ENCODE measurements at places on chromosomes 4 and X.

GRCh38 chr4:137474711-137475301, 57.5 kb downstream of the PCDH18 start:
- no peak for DNase-seq

DNA sequence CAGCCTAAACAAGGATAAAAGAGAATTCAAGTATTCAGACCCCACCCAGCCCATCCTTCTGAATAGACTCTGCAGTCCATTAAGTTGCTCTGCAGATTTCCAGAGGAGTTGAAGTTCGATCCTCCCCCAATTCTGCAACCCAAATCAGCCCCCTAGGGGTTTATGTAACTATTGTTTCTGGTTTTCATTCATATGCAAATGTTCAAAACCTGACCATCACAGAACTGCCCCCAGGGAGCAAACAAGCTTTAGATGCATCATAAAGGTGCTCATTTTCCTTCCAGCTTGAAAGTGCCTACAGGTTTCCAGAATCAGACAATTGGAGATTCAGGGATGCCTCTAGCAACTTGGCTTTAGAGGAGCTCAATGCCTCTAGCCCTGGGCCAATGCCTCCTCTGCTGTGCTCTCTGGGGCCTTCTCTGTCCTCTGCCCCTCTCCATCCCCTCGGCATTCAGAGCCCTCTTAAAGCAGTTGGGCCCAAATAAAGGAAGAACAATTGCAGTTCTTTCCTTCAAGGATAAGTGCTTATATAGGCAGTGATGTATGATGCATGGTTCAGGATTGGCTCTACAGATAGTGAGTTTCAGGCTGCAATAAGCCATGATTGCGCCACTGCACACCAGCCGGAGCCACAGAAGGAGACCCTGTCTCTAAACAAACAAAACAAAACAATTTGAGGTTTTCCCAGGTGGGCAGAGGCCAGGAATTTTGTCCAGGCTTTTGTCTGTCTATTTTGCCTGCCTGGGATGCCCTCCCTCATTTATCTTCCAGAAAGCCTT, 23.5 kb upstream of the SPINK2 start:
- no peak for DNase-seq

DNA sequence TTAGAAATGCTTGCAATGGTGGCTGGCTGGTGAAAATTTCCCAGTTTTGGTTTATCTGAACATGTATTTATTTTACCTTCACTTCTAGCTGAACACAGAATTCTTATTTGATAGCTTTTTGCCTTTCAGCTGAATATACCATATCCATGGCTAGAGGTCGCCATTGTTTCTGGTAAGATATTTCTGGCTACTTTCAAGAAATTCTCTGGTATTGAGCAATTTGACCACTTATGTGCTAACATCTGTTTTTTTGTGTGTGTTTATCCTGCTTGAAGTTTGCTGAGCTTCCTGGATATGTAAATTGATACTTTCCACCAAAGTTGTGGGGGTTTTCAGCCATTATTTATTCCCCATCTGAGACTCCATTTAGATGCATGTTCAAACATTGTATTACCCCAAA, 75.4 kb downstream of the FBXW7 start:
- peak; percentile 68 for DNase-seq

DNA sequence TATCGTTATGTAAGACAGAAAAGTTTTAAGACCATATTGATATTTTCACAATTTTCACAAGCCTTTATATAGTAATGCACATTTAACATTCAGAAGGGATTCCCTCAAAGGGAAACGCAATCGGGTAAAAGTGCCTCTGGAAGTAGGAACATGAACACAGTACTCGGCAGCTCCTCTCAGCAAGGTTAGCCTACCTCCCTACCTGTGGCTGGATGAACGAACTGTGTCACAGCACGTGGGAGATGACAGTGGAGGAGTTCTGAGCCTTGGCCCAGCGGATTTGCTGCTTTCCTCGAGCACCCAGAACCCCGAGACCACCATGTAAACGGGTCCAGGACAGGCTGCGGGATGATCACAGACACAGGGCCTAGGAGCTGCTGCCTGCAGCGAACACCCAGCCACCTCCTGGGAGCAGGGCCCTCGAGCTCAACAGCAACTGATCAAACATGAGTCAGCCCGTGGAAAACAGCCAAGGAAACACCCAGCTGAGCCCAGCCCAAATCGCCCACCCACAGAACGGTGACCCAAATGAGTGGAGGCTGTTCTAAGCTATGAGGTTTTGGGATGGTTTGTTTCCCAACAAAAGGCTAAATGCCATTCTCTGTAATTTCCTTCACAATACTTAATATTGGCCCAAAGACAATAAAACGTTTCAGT, 30.4 kb downstream of the FAT1 start:
- DNase-seq: no peak

GRCh38 chr4:114875630-114876029, 237.8 kb downstream of the NDST4 start:
- no peak for DNase-seq

GRCh38 chr4:38209654-38210053, 249.5 kb downstream of the PTTG2 start:
- no peak for DNase-seq

DNA sequence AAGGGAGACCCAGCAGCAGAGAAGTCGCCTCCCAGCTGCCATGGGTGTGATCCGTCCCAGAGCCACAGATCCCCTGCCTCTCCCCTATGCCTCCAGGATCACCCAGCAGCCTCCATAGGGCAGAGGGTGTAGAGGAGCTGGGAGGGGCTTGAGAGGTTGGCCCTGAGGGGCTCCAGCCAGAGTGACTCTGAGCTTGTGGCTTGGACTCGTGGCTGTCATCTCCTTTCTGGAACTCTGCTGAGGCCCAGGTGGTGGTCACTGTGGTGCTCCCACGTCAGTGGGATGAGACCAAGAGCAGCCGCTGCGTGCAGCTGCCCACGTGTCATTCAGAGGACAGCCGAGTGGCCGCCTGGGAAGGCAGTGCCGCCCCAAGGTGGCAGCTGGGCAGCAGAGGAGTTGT, 4.2 kb downstream of the TACC3 start:
- DNase-seq: no peak

- DNase-seq: no peak
Observed at GRCh38 chrX:153905481-153906095, 1.1 kb downstream of the AVPR2 start.

- DNase-seq: no peak
Observed at GRCh38 chr4:71254451-71255012, 84.3 kb upstream of the SLC4A4 start.

- DNase-seq: no peak
Observed at GRCh38 chr4:169540774-169541173, 71.6 kb downstream of the NEK1 start.

DNA sequence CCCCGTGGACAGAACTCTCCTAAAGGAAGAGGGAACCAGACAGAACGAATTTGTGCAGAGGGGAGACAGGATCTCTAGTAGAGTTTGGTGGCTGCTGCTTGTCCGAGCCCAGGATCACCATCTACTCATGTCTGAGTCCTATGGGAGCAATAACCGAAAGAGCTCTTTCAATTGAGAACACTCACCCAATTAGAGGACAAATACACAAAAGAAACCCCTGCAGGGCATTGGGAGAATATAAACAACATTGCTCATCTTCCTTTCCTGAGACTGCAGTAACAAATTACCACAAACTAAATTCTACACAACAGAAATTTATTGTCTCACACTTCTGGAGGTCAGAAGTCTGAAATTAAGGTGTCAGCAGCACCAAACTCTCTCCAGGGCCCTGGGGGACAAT, 65.6 kb downstream of the SPINK2 start:
- DNase-seq: peak; percentile 53

DNA sequence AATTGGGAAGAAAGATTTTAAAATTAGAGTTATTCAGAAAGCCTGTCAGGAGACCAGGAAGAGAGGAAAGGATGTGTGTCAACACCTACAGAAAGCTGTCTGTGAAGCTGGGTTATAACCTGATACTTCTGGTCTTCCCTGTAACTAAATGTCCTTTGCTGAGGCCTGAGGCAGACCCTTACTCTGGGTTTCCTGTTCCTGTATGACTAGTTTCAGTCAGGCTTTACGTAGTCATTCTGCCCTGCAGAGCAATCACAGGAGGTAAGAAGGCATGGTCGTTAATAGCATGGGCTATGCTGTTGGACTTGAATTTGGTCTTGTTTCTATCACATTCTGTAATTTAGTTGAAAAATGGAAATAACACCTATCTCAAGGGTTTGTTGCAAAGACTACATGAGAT, 110.5 kb upstream of the IGFBP7 start:
- no peak for DNase-seq

- no peak for DNase-seq
Observed at GRCh38 chr4:47668256-47668655, 169.6 kb downstream of the CORIN start.

GRCh38 chr4:105758958-105759357, 50.4 kb downstream of the GSTCD start:
- DNase-seq: no peak
